Right lung (tissue), 10 donors: ENCODE measurements at places on chromosomes 2 and 18. TPM values are rescaled to one million over a fixed set of nuclear protein-coding genes. Genes with fewer than 3 reads are reported as not detected.

- DNase-seq, result no peak
Observed at GRCh38 chr2:188623995-188624643, 332.4 kb downstream of the GULP1 start.

GRCh38 chr2:42246562-42246961 lies 77.4 kb downstream of the EML4 start:
- DNase-seq, result no peak

DNA sequence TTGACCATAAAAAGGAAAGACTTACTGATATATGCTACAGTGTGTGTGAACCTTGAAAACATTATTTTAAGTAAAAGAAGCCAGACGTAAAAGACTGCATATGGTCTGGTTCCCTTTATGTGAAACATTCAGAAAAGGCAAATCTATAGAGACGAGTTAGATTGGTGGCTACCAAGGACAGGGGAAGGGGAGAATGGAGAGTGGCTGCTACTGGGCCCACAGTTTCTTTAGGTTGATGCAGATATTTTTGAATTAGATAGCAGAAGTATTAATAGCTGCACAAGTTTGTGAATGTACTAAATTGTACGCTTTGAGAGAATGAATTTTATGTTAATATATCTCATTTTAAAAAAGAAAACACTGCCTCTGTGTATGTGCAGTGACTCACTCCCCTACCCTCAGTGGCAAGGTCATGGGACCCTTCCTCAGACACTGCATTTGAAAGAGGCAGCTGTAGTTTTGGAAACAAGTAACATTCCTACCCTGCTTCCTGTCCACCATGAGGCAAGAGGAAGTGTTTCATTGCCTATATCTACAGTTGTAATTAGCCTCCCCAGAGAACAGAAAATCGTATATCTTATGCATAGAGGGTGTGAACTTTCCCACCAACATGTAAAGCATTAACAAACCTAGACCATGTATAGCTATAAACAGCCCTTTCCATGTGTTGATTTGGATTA lies 29.8 kb upstream of the ARMC9 start:
- no peak for DNase-seq

- no peak for DNase-seq
Observed at GRCh38 chr2:187397886-187398285, 50.2 kb downstream of the CALCRL start.

DNA sequence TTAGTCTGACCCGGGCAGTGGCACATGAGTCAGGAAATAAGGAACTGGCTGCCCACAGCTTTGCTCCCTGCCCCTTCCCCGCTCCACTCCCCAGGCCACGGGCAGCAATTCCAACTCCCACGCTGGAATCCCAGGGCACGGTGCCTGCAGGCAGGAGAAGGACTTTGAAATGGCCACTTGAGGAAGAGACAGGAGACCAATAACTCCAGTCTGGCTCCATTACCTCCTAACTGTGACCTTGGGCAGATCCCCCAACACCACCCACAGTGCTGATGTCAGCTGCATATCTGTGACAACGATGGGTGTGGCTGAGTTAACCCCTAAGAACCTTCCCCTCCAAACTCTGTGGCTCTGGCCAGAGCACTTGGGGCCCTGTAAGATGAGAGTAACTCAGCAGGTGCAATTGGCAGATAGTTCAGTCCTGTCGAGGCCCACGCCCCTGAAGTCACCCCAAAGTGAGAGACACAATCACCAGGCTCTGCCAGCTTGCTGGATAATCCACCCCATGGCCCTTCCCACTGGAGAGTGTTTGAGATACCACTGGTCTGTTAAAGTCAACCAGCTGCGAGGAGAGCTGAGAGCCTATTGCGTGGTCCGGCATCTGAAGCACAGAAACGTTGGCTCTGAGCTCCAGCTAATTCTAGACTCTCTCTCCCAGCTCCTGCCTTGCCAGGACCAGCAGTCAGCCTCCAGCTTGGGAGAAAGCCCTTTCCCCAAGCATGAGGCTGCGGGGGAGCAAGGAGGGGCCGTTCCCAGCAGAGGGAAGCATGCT lies 175.2 kb downstream of the TNS1 start:
- no peak for DNase-seq

AQP12A gene
- polyA plus RNA-seq, result not detected
